GM23338 (cell line): ENCODE measurements at places on chromosomes 11 and 22. TPM values are rescaled to one million over a fixed set of nuclear protein-coding genes. Genes with fewer than 3 reads are reported as not detected.

GRCh38 chr11:113131036-113131775, 170.0 kb downstream of the NCAM1 start:
- no peak overlapping the region for H3K27ac ChIP-seq
- no peaks in the 10 kb centered on the region for H3K36me3 ChIP-seq
- no peak overlapping the region for H3K4me3 ChIP-seq
- DNase-seq = no peak
- H3K4me1 ChIP-seq = no peaks in the 10 kb centered on the region

GRCh38 chr22:50040717-50041116, 17.4 kb downstream of the TTLL8 start:
- no peak overlapping the region for H3K27ac ChIP-seq
- no peak for DNase-seq
- no peaks in the 10 kb centered on the region for H3K4me1 ChIP-seq
- H3K27me3 ChIP-seq = no peaks in the 10 kb centered on the region

DNA sequence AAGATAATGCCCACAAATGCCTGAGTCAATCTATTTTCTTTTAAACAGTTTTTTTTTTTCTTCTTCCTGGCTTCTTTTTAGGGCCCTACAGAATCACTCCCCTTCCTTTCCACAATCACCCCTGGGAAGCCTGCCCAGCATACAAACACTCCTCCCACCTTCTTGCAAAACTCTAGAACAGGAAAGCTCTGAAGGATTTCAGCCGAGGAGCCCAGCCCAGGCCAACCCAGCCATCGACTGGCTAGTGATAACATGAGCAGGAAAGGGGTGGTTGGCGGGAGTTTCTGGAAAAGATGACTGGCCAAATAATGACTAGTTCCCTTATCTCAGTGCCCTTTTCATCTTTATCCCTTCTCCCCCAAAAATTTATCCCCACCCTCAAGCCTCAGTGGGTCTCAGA, 68.2 kb downstream of the USP35 start:
- H3K4me3 ChIP-seq = no peak overlapping the region
- no peak for DNase-seq
- peaks cover 14% of the 10 kb centered on the region for H3K4me1 ChIP-seq

- no peaks in the 10 kb centered on the region for H3K36me3 ChIP-seq
- H3K4me3 ChIP-seq = no peak overlapping the region
- DNase-seq = peak; percentile 55
- no peaks in the 10 kb centered on the region for H3K27me3 ChIP-seq
- H3K27ac ChIP-seq = no peak overlapping the region
These were observed 15.2 kb upstream of the SERPIND1 start for GRCh38 chr22:20758688-20759087.

- no peaks in the 10 kb centered on the region; the same call in 1 of the 2 replicates for H3K4me1 ChIP-seq
- no peaks in the 10 kb centered on the region for H3K27me3 ChIP-seq
- H3K4me3 ChIP-seq = no peak overlapping the region
- no peak overlapping the region for H3K27ac ChIP-seq
- no peaks in the 10 kb centered on the region for H3K36me3 ChIP-seq
These were observed 140.2 kb downstream of the SPON1 start for GRCh38 chr11:14102766-14103165.

- H3K4me1 ChIP-seq = no peaks in the 10 kb centered on the region
- H3K27me3 ChIP-seq = no peaks in the 10 kb centered on the region
These were observed 1.1 kb downstream of the MMP20 start for GRCh38 chr11:102623998-102624397.

DNA sequence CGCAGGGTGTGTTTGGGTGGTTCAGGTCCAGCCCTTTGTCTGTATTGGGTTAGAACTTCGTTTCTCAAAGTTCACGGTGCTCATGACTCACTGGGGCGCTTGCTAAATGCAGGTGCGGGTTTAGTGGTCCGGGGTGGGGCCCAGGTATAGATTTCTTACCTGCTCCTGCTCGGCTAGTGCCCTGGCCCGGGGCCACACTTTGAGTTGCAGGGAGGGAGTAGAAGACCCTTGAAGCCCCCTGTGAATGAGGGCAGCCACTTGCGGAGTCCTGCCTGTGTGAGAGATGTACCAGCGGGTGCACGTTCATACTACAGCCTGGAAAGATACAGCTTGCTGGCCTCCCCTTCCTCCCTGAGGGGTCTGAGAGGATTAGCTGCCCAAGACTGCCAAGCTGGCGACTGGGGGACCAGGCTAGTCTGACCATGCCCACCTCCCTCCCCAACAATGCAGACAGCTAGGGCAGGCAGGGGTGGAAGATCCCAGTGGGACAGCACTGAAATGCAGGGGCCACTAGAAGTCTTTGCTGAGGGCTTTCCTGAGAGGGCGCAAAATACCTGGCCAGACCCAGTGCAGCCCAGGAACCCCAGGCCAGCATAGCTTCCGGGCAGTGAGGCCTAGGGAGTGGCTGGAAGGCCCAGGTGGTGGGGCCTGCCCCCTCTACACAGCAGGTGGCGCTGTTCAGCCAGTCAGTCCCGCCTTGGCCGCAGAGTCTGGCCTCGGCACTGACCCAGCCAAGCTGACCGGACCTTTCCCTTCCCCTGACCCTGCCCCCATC, 5.1 kb upstream of the MYRF start:
- H3K27ac ChIP-seq = no peak overlapping the region
- peak; percentile 87 for DNase-seq
- H3K4me1 ChIP-seq = peaks cover 11% of the 10 kb centered on the region
- H3K36me3 ChIP-seq = no peaks in the 10 kb centered on the region

GRCh38 chr11:45052361-45052760, 94.1 kb upstream of the PRDM11 start:
- peaks cover 15% of the 10 kb centered on the region; the same call in 1 of the 2 replicates for H3K4me1 ChIP-seq
- no peak overlapping the region for H3K27ac ChIP-seq
- no peaks in the 10 kb centered on the region for H3K27me3 ChIP-seq
- no peaks in the 10 kb centered on the region for H3K36me3 ChIP-seq
- no peak overlapping the region for H3K4me3 ChIP-seq

GRCh38 chr11:117834068-117834810, 9.7 kb upstream of the FXYD2 start:
- no peak overlapping the region for H3K27ac ChIP-seq
- H3K27me3 ChIP-seq = no peaks in the 10 kb centered on the region
- DNase-seq = no peak
- no peaks in the 10 kb centered on the region for H3K36me3 ChIP-seq

GRCh38 chr11:41459465-41460401, at the start of gene LRRC4C:
Gene LRRC4C, minus strand, starts transcription at chr11:41459652.
- peak within 1 kb of the TSS; percentile 47 for H3K4me3 ChIP-seq
- no peaks in the 10 kb centered on the region for H3K36me3 ChIP-seq
- no peaks in the 10 kb centered on the region for H3K27me3 ChIP-seq
- DNase-seq = peak; percentile 34
- H3K4me1 ChIP-seq = peaks cover 48% of the 10 kb centered on the region

The MMP27 gene
- total RNA-seq = not detected in 2 replicates

The KCNK4 gene
- 1.0 TPM in 1 of 2 replicates, not detected in the other for total RNA-seq

The WBP2NL gene
- 0.14 and 0.39 TPM in 2 replicates for total RNA-seq

The MRPL40 gene
- 15.2 and 15.5 TPM in 2 replicates for total RNA-seq

The TEAD1 gene
- 102 and 103 TPM in 2 replicates for total RNA-seq
